ENCODE measurements at places on chromosomes 11 and 22. TPM values are rescaled to one million over a fixed set of nuclear protein-coding genes. Genes with fewer than 3 reads are reported as not detected.

TBX10 gene
- total RNA-seq, result not detected

C11orf16 gene
- not detected for total RNA-seq

VPREB1 gene
- total RNA-seq, result not detected

CCDC188 gene
- total RNA-seq, result not detected

FAT3 gene
- 7.6 TPM for total RNA-seq

IL17REL gene
- not detected for total RNA-seq

SLC5A12 gene
- not detected for total RNA-seq

CTSW gene
- total RNA-seq, result not detected

GPR137 gene
- 72.8 TPM for total RNA-seq

ABCG4 gene
- total RNA-seq, result 0.11 TPM

SMTNL1 gene
- total RNA-seq, result not detected

CCDC15 gene
- total RNA-seq, result 2.7 TPM

KLHL35 gene
- 11.1 TPM for total RNA-seq

ART1 gene
- total RNA-seq, result not detected

CECR2 gene
- not detected for total RNA-seq

LDLRAD3 gene
- total RNA-seq, result 19.5 TPM

AP1B1 gene
- 50.8 TPM for total RNA-seq

GLB1L3 gene
- not detected for total RNA-seq

MS4A4A gene
- total RNA-seq, result not detected

C1QTNF4 gene
- 0.22 TPM for total RNA-seq

MS4A12 gene
- not detected for total RNA-seq
